ENCODE measurements at places on chromosomes 6 and 20.

DNA sequence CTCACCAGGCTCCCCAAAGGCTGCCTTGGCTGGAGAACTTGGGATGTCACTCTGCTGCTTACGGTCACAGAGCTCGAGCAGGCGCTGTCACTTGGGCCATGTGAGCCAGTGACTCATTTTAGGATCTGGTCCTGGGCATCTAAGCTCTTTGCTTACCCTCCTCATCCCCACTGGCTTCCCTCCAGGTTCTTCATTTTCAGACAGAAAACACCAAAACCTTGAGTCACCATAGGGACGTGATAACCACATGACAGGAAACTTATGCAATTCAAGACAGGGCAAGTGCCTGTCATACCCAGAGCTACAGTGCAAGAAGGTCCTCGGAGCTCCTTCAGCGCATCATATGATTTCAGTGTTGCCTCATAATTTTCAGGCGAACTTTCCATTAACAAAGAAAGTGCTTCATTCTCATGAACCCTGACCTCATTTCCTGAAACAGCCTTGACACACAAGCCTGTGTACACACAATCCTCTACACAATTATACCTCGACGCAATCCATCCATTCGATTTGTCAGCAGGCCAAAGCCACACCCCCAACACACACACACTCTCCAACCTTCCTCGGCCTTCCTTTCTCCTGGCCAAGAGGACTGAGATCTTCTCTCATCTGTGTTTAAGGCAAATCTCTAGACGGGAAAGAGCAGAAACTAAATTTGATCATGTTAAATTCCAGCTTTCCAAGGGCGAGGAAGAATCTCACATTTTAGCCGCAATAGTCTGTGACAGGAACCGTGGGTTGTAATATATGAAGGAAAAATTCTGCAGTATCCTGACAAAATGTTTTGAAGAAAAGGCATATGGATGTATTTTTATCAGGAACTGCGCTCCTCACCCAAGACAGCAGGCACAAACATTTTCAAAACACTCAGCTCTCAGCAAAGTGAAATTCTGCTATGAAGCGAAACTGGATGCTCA, 25.3 kb downstream of the TBC1D7 start:
- DNase-seq: no peak

DNA sequence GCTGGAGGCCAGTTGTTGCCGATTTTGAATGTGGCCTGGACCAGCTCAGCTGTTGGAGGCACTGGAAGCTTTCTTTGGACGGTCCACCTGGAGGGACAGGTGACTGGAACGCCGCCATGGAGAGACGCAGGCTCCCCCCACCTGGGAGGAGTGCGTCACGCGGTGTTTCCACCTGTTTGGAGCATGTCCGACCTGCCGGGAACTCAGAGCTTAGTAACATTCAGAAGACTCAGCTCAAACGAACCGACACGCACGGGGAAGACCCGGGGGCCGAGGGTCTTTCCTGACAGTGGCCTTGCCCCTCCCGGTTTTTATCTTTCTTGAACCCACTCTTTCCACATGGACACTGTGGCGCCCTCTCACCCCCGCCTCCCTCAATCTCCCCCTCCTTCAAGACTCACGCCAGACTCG, 141.6 kb downstream of the SMOC2 start:
- no peak for DNase-seq

- DNase-seq: no peak
These were observed 23.3 kb upstream of the TOP1 start for GRCh38 chr20:41005361-41005729.

- DNase-seq: no peak
These were observed 388.2 kb downstream of the CDH4 start for GRCh38 chr20:61640131-61640870.

GRCh38 chr20:18529041-18529440, 21.3 kb downstream of the SEC23B start:
- no peak for DNase-seq

GRCh38 chr6:144298194-144298593, 13.1 kb downstream of the UTRN start:
- no peak for DNase-seq

DNA sequence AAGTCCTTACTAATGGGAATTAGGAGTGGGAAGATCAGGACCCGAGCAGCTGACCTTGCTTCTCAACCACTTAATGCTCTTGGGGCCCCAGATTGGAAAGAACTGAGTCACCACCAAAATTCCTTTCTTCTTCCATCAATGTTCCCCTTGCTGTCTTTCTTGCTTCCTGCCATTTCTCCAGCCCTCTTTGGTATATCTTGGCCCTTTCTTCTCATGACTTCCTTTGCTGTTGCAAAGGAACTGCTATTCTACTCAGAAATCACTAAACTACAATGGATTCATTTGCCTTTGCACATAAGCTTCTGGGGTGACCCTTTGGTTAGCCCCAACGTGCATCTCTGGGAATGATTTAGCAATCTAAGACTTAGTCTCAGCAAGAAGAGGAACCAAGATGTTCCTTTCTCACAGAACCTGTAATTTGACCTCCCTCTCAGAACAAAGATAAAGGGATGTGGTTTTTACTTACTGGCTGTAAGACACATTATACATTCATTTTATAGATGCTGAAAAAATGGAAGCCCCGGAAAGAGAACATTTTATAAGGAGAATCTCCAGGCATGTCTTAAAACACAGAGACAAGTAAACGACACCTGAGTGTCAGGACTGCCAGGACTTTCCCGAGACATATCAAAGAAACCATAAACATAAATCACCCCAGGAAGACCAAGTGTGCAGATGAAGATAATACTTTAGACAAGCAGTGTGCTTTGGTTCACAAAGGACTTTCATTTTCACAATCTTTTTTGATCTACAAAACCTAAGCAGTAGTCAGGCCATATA, 99.0 kb upstream of the TNFAIP3 start:
- no peak for DNase-seq

DNA sequence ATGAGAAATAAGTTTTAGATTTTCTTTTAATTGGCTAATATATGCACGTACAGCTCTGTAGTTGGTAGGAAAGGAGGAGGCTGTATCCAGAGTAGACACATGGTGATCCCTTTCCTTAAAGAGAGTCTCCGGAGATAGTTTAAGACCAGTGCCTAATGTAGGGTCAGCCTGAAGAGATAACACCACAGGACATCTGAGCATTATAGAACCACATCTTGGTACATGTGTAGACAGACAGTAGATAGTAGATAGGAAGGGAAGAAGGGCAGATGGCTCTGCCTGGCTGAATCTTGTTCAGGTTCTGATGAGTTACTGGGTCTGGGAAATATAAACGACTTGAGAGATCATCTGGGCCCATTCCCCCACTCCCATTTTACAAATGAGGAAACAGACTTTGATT, 18.5 kb downstream of the CHMP4B start:
- DNase-seq: no peak

DNA sequence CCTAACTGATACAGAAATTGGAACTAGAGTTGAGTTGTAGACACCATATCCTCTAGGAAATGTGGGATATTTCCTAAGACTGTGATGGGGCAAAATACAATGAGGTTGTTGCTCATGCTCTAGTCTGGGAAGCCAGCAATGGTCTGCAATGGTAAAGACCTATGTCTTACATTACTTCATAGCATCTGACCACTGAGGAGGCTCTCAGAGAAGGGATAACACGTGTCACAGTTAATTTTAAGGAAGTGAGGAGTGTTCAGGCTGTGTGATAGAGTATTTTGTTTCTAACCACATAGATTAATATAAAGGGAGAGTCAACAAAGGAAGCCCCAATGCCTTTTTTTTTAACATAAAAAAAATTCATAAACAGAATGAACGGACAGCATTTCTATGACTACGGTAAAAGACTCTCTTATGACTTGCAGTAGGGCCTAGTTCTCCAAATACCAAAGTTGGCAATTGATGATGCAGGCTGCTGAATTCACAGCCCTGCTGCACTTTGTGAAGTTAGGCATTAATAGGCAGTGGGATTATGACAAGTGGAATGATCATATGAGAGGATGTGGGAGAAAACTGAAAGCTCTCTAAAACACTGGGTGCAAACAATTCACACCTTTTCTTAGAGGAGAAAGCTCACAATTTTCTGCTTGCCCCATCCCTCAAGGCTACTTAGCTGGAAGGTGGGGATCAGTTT, 13.7 kb downstream of the KCNS1 start:
- no peak for DNase-seq

DNA sequence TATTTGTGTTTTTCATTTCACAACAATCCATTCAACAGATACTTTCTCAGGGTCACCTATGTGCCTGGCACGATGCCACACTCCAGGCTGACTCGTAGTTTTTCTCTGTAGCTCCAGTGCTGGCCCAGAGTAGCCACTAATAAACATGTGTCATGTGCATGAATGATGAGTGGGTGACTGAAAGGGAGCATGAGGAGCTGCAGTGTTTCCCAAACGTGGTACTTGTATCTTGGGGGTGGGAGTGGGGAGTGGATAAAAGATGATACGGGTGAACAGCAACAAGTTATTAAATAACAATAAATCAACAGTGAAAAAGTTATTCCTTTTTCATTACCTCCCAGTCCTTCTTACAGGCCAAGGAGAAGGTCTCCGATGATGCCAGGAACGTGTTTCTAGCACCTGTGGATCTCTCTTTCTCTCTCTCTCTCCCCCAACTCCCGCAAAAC, 17.1 kb downstream of the SRXN1 start:
- no peak for DNase-seq

DNA sequence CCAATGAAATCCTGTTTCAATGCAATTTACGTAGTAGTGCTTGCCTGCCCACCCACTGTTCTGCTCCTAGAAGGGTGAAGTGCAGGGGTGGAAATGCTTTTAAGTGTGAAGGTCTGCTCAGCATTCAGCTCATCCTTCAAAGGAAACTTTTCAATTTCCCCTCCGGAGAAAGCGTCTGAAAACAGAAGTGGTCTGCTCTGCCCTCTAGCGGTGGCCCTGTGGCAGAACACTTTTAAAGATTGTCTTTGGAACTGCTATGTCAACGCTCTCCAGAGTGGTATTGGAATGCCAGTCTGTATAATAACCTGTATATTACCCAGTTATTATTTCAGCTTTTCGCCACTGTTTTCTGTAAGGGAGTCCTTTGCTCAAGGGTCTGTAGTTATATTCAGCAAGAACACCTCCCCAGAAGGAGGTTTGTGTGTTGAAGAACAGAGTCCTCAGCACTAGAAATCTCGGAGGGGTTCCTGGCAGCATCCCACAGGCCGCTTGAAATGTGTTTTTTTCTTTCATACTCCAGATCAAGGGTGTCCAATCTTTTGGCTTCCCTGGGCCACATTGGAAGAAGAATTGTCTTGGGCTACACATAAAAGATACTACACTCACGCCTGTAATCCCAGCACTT, 63.1 kb upstream of the KLHL31 start:
- no peak for DNase-seq

- no peak for DNase-seq
These were observed 38.4 kb upstream of the EYA4 start for GRCh38 chr6:133202610-133203343.

Data from NCI-H2081 treated with DMSO at 0.1 percent for 48 hours (cell line).